ENCODE measurements at places on chromosomes 5 and 9. TPM values are rescaled to one million over a fixed set of nuclear protein-coding genes. Genes with fewer than 3 reads are reported as not detected.
A peak's percentile ranks its signal among the peaks of the same experiment; 100 is the strongest.

EGFLAM gene
- not detected for total RNA-seq

DNA sequence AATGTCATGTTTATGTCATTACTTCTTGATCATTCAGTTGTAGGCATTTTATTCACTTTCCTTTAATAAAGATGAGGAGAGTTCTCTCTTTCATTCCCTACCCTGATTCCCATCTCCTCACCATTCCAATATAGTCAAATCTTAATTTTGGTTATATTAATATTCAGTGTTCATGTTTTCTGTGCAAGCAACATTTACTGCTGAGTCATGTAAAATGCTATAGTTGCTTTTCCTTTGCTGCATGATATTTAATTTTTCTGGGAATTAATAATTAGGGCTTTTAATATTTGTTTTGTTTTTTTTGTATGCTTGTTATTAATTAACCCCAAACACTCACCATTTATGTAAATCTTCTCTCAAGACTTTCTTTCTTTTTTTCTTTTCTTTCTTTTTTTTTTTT, 18.5 kb downstream of the POU4F3 start:
- no peaks in the 10 kb centered on the region for H3K4me1 ChIP-seq
- H3K27me3 ChIP-seq, result peaks cover 14% of the 10 kb centered on the region
- H3K36me3 ChIP-seq, result no peaks in the 10 kb centered on the region
- no peak overlapping the region for H3K4me3 ChIP-seq
- no peak for DNase-seq

GGTA1 gene
- total RNA-seq, result not detected

PDE6A gene
- not detected for total RNA-seq

TMEM215 gene
- not detected for total RNA-seq

DNA sequence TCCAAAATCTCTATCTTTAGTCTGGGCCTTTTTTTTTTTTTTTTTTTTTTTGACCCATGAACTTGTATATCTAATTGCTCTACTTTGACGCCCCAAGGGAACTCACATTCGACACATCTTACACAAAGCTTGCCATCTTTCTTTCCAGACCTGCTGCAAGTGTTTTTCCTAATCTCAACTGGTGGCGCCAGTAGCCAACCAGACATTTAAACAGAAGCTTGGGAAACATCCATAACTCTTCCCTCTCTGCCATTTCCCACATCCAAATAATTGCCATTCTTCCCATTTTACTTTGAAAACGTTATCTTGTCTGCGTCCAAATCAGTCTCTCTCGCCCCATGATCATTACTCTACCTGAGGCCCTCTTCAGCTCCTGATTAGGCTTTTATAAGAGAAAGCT, 130.9 kb downstream of the PAPPA start:
- no peaks in the 10 kb centered on the region for H3K4me1 ChIP-seq
- H3K27me3 ChIP-seq, result no peaks in the 10 kb centered on the region
- H3K4me3 ChIP-seq, result no peak overlapping the region
- H3K36me3 ChIP-seq, result no peaks in the 10 kb centered on the region
- no peak for DNase-seq

DNA sequence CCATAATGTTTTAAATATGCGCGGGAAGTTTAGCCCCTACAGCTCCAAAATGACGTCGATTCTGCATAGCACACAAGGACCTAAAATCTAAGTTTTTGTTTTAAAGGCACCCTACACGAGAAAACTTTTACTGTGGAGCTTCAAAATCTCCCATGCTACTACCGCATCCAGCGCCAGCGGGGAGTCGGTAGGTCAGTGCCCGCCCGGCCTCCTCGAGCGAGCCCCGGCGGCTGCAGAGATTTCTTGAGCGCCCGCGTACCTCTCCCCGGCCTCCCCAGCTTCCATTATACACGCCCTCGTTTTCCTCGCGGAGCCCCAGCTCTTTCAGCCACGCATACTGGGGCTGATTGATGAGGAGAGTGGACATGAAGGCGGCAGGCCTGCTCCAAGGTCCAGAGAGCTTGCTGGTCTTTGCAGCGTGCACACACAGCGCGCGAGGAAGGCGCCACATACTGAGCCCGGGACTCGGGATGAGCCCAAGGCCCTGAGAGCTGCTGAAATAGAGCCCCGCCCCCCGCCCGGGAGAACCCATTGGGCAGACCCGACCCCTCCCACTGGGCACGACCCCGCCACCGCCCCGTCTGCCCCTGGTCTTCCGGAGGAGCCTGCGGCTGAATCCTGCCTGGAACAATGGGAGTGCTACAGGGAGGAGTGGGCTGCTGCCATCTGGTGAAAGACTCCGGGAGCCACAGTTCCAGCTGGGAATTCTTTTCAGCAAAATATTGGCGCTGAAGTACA, at the start of gene ALDH7A1:
Gene ALDH7A1, minus strand, starts transcription at position 472 of the 738 bp plus-strand sequence. Its CDS starts 21 bp downstream, at position 451.
- peaks cover 11% of the 10 kb centered on the region for H3K4me1 ChIP-seq
- H3K4me3 ChIP-seq, result peak within 1 kb of the TSS; percentile 59
- no peak for DNase-seq
- peaks cover 25% of the 10 kb centered on the region for H3K27me3 ChIP-seq

PALM2AKAP2 gene
- not detected for total RNA-seq
